ENCODE measurements at places on chromosomes 1 and 21.

- no peak for DNase-seq
Measured at GRCh38 chr21:38083535-38083934, 167.3 kb upstream of the KCNJ6 start.

- DNase-seq: no peak
Measured at GRCh38 chr1:184499616-184500015, 112.8 kb downstream of the C1orf21 start.

- no peak for DNase-seq
Measured at GRCh38 chr1:221347706-221348105, 394.2 kb downstream of the DUSP10 start.

- DNase-seq: no peak
Measured at GRCh38 chr1:199742547-199742946, 285.0 kb upstream of the NR5A2 start.

GRCh38 chr21:38679534-38679933 lies 126.2 kb upstream of the ETS2 start:
- DNase-seq: no peak

- no peak for DNase-seq
Measured at GRCh38 chr1:27487966-27488884, 1.7 kb downstream of the WASF2 start.

GRCh38 chr1:174243451-174244000 lies 84.2 kb downstream of the RABGAP1L start:
- DNase-seq: no peak

GRCh38 chr1:219088778-219089557 lies 84.7 kb upstream of the LYPLAL1 start:
- no peak for DNase-seq

- DNase-seq: no peak
Measured at GRCh38 chr1:112509005-112509659, 367 bp downstream of the WNT2B start.

GRCh38 chr1:152486400-152487006 lies 24.1 kb upstream of the LCE5A start:
- DNase-seq: no peak

DNA sequence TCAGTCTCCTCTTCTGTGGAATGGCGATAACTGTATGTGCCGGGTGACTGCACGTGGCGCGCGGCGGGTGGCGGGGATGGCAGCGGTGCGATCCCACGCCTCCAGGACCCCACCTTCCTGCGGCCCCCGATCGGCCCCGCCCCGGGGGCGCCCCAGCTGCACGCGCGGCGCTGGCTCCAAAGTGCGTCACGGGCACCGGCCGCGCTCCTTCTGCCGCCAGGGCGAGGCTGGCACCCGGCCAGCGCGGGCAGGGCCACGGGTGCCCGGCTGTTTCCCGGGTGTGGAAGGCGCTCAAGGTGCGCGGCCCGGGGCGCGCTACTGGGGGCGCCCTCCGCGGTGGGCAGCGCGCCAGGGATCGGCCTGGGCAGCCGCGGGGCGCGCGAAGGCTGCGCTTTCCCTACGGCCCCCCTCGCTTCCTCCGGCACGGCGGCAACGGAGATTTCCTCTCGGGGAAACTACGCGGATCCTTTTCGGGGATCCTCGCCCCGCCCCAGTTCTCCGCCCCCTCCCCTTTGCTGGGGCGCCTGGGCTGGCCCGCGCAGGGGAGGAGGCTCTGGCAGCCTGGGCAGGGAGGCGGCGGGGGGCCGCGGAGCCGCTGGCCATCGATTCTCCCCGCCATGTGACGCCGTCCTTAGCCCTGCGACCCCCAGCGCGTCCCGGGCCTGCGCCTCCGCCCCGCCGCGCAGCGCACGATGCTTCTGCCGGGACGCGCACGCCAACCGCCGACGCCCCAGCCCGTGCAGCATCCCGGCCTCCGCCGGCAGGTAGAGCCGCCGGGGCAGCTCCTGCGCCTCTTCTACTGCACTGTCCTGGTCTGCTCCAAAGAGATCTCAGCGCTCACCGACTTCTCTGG lies at the start of gene EVA1C:
Gene EVA1C, plus strand, starts transcription at position 545 of the 853 bp plus-strand sequence. Its CDS starts 148 bp downstream, at position 693.
- peak; percentile 70 for DNase-seq

DNA sequence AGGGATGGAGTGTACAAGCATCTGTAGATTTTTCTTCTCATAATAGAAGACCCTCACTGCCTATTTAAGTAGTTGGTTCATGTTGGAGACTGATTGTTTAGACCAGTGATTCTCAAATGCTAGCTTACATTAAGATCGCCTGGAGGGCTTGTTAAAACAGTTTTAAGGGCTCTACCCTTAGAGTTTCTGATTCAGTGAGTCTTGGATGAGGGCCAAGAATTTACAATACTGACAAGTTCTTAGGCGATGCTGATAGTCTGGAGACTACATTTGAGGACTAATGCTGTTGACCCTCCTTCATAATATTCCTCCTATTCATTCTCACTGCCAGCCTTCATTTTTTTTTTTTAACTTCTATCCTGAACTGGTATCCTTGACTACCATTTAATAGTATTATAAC lies 15.2 kb upstream of the AGO3 start:
- no peak for DNase-seq

- no peak for DNase-seq
Measured at GRCh38 chr1:28172713-28173150, 3.8 kb downstream of the PTAFR start.

GRCh38 chr1:227946624-227947385 lies 927 bp downstream of the WNT9A start:
- peak; percentile 39 for DNase-seq

DNA sequence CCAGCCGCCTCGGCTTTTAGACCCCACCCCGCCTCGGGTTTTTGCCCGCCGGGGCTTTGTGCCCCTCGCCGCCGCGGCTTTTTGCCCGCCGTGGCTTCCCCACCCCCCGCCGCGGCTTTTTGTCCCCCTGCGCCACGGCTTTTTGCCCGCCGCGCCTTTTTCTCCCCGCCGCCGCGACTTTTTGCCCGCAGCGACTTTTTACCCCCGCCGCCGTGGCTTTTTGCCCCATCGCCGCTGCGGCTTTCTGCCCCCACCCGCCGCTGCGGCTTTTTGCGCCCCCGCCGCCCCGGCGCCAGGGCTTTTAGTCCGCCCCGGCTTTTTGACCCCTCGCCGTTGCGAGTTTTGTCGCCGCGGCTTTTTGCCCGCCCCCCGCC lies 474.4 kb downstream of the FAM72C start:
- no peak for DNase-seq
